ENCODE measurements at places on chromosomes 6 and 20.

GRCh38 chr20:15523400-15523799 is 1049.8 kb downstream of the KIF16B start:
- no peak for DNase-seq

DNA sequence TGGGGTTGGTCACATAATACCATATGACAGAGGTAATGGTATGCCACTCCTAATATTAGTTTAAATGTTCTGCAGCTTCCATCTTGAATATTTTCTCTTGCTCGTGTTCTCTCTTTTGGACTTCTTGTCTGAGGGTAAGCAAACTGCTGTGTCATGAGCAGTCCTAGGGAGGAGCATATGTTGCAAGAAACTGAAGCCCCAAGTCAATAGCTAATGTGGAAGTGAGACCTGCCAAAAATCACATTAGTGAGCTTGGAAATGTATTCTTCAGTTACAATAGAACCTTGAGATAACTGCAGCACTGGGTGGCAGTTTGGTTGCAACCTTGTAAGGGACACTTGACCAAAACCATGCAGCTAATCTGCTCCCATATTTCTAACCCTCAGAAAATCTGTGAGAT is 178.2 kb upstream of the IMPG1 start:
- no peak for DNase-seq

DNA sequence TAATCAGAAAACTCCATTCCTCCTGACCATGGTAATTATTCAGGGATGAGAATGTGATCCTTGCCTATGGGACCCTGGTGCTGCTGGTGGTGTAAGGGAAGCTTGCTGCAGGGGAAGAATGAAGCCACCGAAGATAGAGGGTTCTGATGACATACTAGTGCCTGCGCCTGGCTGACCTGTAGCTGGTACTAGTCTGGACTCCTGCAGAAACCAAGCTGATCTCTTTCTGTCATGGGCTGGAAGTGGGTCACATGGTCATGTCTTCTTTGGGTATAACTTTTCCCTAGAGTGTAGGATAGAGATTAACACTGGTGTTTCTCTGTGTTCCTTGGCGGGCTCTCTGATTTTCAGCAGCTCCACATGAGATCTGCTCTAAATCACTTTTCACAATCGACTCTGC is 8.6 kb upstream of the SLC4A11 start:
- DNase-seq = no peak

DNA sequence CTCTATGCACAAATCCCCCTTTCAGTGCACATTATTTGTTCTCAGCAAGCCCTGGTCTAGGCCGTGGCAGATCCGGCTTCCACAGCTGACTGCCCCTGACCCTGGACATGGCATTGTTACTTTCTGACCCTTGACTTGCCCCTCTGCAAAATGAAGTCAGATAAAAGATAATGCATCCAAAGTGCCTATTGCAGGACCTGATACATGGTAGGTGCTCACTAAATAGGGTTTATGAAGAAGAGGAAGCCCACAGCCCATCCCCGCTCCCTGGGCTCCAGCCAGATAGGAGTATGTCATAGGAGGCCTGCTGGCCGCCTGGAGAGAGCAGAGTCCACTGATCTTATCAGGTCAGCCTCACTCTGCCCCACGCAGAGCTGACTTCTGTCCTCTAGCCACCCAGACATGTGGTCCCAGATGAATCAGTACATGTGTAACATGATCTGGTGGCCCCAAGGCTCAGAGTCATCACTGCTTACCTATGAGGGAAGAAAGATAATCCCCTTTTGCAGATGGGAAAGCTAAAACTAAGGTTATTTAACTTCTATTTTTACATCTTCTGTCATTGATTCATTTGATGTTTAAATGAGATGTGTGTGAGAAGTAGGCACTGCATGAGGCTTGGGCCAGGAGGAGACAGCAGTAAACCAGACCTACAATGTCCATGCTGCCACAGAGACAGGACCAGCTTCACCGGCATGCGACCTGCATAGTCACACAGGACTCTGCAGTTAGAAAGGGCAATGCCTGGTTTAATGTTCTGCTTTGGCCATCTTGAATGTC is 20.4 kb downstream of the MAFB start:
- peak; percentile 30 for DNase-seq

GRCh38 chr6:106083618-106084017 is 2.5 kb upstream of the PRDM1 start:
- no peak for DNase-seq

DNA sequence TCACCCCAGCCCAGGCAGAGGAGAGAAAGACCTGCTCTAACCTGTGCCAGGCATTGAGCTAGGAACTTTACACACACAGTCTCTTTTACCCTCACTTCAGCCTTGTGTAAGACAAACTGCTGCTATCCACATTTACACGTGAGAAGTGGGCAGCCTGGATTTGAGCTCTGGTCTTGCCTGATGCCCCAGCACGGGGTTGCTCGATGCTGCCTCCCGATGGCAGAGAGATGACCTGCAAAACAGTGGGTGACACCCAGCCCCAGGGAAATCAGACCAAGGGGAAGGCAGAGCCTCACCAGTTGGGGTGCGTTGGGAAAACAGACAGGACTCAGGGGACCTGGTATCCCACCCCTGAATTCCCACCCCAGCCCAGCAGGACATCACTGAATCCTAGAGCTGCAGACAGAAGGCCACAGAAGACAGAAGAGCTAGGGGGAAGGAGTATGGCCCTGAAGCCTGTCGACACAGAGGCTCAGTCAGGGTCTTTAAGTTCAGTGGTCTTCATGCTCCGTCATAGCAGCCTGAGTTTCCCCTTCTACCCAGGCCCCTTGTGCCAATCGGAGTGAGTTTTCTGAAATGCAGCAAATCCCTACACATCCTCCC is 990 bp downstream of the BPI start:
- peak; percentile 43 for DNase-seq

DNA sequence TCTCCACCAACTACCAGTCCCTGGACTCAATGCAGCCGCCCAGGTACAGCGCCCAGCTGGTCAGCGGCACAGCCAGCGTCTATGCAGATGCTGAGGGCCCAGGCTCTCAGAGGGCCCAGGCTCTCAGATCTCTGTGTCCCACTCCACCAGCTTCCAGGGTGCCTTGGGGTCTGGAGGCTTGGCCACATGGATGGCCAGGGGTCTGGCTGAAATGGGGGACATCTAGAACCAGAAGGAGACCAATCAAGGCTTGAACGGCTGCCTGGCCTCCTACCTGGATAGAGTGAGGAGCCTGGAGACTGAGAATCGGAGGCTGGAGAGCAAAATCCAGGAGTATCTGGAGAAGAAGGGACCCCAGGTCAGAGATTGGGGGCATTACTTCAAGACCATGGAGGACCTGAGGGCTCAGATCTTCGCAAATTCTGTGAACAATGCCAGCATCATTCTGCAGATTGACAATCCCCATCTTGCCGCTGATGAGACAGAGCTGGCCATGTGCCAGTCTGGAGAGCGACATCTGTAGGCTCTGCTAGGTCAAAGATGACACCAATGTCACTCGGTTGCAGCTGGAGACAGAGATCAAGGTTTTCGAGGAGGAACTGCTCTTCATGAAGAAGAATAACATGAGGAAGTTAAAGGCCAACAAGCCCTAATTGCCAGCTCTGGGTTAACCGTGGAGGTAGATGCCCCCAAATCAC is 44.1 kb upstream of the GRM4 start:
- DNase-seq = no peak

- peak; percentile 64 for DNase-seq
These were observed 85.1 kb downstream of the CLIC5 start for GRCh38 chr6:45930420-45931040.

GRCh38 chr20:63052571-63053431 is 46.0 kb upstream of the BHLHE23 start:
- no peak for DNase-seq

DNA sequence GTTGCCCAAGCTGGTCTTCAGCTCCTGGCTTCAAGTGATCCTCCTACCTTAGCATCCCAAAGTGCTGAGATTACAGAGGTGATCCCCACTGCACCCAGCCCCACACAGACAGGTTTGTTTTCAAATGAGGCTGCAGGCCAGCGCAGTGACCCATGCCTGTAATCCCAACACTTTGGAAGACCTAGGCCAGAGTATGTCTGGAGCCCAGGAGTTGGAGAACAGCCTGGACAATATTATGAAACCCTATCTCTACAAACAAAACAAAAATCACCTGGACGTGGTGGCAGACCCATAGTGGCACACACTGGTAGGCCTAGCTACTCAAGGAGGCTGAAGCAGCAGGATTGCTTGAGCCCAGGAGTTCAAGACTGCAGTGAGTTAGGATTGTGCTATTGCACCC is 8.0 kb upstream of the HMGN4 start:
- DNase-seq = no peak

DNA sequence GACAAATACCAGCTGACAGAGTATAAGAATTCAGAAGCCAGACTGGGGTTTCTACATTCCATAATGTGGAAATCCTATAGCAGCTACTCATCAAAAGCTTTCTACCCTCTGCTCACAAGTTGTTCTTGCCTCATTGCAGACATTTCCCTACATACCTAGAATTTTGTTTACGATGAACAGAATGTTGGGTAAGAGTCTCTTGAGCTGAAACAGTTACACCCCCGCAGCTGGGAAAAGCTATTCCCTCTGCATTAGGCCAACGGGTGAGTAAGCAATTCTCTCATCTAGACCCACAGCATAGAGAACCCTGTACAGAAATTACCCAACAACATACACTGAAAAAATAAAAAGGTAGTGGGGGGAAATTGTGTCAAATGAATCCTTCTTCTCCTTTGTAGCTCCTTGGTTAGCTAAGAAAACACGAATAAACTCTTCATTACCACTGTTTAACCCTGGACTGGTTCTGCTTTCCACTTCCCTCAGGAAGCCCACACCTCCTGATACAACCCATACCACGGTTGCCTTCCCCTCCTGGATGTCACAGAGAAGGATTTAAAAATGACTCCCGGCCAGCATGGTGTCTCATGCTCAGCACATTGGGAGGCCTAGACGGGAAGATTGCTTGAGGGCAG is 215.0 kb upstream of the SHLD1 start:
- no peak for DNase-seq

DNA sequence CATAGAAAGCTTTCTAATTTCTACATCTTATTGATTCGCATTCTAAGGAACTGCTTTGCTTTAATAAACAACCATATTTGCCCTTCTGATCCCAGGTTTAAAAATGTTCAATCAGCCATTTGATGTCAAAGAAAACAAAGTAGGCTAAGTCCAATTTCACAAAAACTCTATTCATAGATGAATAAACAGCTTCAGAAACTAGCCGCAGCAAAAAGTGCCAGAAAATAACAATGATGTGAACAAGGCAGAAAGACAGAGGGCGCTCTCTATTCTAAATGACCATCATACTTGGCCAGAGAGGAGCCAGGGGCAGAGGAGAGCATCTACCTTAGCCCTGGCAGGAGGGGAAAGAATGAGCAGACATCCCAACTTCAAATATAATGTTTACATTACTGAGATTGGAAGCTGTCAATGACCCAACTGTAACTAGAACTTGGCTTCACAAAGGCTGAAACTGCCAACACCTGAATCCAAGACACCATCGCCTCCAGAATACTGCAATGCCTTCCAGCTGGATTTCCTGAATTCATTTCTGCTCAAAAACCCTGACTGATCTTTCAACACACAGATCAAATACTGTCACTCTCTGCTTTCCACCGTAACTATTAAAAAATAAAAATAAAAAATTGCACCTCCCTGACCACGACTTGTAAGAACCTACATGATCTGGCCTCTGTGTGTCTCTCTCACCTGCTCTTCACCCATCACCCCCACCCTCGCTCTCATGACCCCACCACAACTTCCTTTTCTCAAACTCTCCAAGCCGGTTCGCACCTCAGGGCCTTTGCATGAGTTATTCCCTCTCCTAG is 9.5 kb downstream of the CNKSR3 start:
- DNase-seq = no peak

DNA sequence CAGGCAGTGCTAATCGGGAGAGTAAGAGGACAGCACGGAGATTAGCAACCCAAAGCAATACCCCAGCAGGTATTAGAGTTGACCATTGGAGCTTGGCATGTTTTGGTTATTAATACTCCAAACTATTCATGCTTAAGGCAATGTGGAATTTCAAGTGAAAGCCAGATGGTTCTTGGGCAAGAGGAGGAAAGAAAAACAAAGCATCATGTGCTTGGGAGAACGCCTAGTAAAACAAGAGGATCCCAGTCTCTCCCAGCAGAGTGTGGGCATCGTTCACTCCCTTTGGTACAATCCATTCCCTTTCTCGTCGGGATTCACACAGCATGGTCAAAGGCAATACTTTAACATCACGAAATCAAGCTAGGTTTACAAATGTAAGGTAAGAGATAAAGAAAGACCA is 349.8 kb downstream of the PRKN start:
- peak; percentile 13 for DNase-seq

DNA sequence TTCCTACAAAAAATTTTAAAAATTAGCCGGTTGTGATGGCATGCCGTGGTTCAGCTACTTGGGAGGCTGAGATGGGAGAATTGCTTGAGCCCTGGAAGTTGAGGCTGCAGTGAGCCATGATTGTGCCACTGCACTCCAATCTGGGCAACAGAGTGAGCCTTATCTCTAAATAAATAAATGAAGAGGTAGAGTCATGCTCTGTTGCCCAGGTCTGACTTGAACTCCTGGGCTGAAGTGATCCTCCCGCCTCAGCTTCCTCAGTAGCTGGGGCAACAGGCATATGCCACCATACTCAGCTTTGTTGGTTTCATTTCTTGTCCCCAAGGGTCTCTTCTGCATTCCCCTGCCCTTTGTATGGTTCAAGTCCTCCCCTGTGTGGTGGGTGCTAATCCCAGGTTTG is 17.0 kb downstream of the HSPA1B start:
- DNase-seq = no peak

- DNase-seq = no peak
These were observed 37.1 kb downstream of the HIVEP1 start for GRCh38 chr6:12049165-12049564.

DNA sequence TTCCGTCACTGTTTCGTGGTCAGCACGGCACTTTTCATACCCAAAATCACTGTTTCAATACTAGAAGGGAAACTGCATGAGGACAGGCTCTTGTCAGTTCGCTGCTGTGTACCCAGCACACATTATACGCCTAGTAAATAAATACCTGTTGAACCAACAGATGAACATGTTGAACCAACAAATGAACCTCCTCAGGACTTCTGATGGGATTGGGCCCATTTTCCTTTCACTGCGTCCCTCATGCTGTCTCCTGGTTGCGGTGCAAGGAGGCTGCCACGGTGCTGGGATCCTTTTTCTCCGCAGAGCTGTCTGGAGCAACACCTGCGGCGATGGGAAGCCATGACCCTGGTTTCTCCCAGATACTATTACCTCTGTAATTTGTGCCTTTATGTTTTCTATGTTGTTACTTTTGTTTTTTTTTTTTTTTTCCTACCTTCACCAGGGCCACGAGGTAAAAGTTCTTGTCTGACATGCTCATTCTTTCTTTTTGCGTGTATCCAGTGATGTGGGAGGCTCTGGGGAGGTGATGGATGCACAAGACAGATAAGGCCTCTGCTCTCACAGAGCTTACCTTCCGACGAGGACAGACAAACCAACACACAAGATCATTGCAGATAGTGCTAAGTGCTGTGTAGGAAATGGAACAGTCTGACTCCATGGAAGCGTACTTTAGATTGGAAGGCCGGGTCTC is 1.1 kb downstream of the VAPB start:
- DNase-seq = no peak

DNA sequence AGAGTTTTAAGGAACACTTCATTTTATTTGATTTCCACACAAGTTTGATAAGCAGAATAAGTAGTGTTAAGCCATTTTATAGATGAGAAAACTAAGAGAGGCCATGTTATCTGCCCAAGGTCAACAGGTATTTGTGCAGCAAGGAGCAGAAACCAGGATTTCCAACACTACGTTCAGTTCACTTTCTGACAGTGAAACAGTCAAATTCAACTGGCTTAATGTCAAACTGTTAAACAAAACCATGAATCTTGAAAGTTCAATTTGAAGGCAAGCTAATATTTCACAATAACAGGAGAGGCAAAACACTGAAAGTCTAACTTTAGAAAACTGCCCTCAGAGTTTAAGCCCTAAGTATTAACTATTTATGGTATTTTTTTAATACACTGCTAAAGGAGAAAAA is 32.6 kb downstream of the DTNBP1 start:
- DNase-seq = no peak
